ENCODE measurements at places on chromosomes 7 and 10. TPM values are rescaled to one million over a fixed set of nuclear protein-coding genes. Genes with fewer than 3 reads are reported as not detected.

GRCh38 chr7:31785101-31785500 lies 98.1 kb downstream of the PPP1R17 start:
- no peaks in the 10 kb centered on the region for H3K36me3 ChIP-seq
- H3K4me1 ChIP-seq: no peaks in the 10 kb centered on the region
- H3K4me3 ChIP-seq: no peak overlapping the region
- DNase-seq: no peak
- no peaks in the 10 kb centered on the region for H3K27me3 ChIP-seq

GRCh38 chr10:86367152-86367951 lies 757 bp upstream of the GRID1 start:
- peak overlapping the region; percentile 55 for H3K4me3 ChIP-seq
- H3K27ac ChIP-seq: peak overlapping the region; percentile 76
- no peak for DNase-seq
- no peaks in the 10 kb centered on the region for H3K36me3 ChIP-seq
- peaks cover 48% of the 10 kb centered on the region for H3K27me3 ChIP-seq

DNA sequence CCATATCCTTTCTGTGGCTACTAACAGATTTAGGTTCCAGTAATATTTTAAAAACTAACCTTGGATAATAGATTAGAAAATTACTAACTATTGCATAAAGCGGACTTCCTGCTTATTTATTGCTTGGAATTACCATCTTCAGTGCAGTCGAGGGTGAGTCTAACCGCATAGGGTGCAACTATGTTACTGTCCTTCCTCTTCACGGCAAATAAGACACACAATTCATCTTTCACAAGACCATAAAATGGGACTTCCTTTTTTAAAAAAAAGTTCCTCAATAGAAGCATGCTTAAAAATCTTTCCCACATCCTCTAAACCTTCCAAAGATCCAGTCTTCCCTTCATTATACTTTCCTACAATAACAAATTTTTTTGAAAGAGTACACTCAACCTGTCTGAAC lies 2.1 kb downstream of the SLC25A40 start:
- no peak for DNase-seq
- no peaks in the 10 kb centered on the region for H3K36me3 ChIP-seq
- H3K4me1 ChIP-seq: peaks cover 10% of the 10 kb centered on the region
- no peak overlapping the region for H3K27ac ChIP-seq
- H3K27me3 ChIP-seq: no peaks in the 10 kb centered on the region

GRCh38 chr7:26489391-26489790 lies 197.7 kb downstream of the SNX10 start:
- H3K4me3 ChIP-seq: no peak overlapping the region
- H3K27ac ChIP-seq: no peak overlapping the region
- H3K36me3 ChIP-seq: no peaks in the 10 kb centered on the region
- H3K4me1 ChIP-seq: no peaks in the 10 kb centered on the region
- no peaks in the 10 kb centered on the region for H3K27me3 ChIP-seq

GRCh38 chr7:15820319-15820718 lies 133.8 kb upstream of the MEOX2 start:
- H3K4me3 ChIP-seq: no peak overlapping the region
- H3K27me3 ChIP-seq: no peaks in the 10 kb centered on the region
- H3K36me3 ChIP-seq: no peaks in the 10 kb centered on the region
- DNase-seq: no peak
- H3K4me1 ChIP-seq: no peaks in the 10 kb centered on the region
- H3K27ac ChIP-seq: no peak overlapping the region

GRCh38 chr7:115851291-115851690 lies 179.3 kb downstream of the TFEC start:
- no peaks in the 10 kb centered on the region for H3K27me3 ChIP-seq
- H3K27ac ChIP-seq: no peak overlapping the region
- H3K4me1 ChIP-seq: no peaks in the 10 kb centered on the region
- no peak overlapping the region for H3K4me3 ChIP-seq
- DNase-seq: no peak
- no peaks in the 10 kb centered on the region for H3K36me3 ChIP-seq

- no peak overlapping the region for H3K27ac ChIP-seq
- no peak overlapping the region for H3K4me3 ChIP-seq
- no peaks in the 10 kb centered on the region for H3K27me3 ChIP-seq
- H3K36me3 ChIP-seq: no peaks in the 10 kb centered on the region
- H3K4me1 ChIP-seq: no peaks in the 10 kb centered on the region
- DNase-seq: no peak
These were observed 378.4 kb upstream of the NRP1 start for GRCh38 chr10:33712825-33713224.

DNA sequence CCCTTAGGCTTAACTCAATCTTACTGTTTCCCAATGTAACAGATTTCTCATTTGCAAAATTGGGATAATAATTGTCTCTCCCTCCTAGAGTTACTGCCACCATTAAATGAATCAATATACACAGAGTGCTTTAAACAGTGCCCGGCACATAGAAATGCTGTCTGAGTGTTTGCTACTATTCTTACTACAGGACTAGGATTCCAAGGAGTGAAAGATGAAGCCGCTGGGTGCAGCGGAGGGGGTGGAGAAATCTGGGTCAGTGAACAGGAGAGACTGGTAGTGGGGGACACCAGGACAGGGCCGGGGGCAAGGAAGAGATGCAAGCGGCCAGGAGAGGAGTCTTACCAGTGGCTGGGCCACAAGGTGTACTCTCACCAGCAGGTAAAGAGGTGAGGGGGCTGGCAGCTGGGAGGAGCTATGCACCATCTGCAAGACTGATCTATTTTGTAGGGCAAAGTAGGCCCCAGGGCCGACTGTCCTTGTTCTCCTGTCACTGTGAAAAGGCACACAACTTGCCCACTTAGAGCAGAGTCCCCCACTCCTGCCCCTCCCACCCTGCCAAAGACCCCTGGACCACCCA lies 18.5 kb upstream of the PRRT4 start:
- no peak overlapping the region for H3K27ac ChIP-seq
- H3K27me3 ChIP-seq: no peaks in the 10 kb centered on the region
- DNase-seq: no peak
- H3K36me3 ChIP-seq: no peaks in the 10 kb centered on the region

- H3K36me3 ChIP-seq: no peaks in the 10 kb centered on the region
- peak; percentile 70 for DNase-seq
- peaks cover 18% of the 10 kb centered on the region for H3K4me1 ChIP-seq
These were observed 132.2 kb downstream of the VIPR2 start for GRCh38 chr7:159012353-159013069.

DNA sequence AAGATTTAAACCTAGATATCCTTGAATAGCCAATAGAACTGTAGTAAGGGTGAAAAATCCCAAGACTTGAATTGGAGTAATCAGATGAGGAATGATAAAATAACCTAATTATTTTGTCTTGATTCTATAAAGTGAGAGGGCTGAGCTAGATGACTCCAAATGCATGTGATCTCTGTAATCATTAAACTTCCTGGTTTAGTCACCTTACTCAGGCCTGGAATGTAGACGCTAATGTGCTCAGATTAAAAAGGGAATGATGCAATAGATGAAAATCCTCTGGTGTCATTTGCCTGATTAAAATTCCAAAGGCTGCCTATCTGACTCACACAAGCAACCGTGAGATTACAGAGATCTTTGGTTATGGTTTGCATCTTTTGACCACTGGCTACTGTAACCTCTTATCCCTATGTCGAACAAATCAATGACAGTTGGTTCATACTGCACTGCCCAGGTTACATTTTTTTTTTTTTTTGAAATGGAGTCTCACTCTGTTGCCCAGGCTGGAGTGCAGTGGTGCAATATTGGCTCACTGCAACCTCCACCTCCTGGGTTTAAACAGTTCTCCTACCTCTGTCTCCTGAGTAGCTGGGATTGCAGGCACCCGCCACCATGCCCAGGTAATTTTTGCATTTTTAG lies 2.9 kb upstream of the HKDC1 start:
- H3K36me3 ChIP-seq: no peaks in the 10 kb centered on the region
- no peaks in the 10 kb centered on the region for H3K27me3 ChIP-seq
- DNase-seq: no peak
- no peak overlapping the region for H3K4me3 ChIP-seq
- H3K4me1 ChIP-seq: no peaks in the 10 kb centered on the region

- DNase-seq: no peak
- no peaks in the 10 kb centered on the region for H3K4me1 ChIP-seq
- H3K27ac ChIP-seq: no peak overlapping the region
- H3K36me3 ChIP-seq: no peaks in the 10 kb centered on the region
These were observed 506 bp downstream of the MCM10 start for GRCh38 chr10:13161857-13162271.

- no peak overlapping the region for H3K27ac ChIP-seq
- H3K4me1 ChIP-seq: no peaks in the 10 kb centered on the region
- no peaks in the 10 kb centered on the region for H3K36me3 ChIP-seq
- H3K4me3 ChIP-seq: no peak overlapping the region
These were observed 133.8 kb downstream of the PON1 start for GRCh38 chr7:95190515-95190914.

DNA sequence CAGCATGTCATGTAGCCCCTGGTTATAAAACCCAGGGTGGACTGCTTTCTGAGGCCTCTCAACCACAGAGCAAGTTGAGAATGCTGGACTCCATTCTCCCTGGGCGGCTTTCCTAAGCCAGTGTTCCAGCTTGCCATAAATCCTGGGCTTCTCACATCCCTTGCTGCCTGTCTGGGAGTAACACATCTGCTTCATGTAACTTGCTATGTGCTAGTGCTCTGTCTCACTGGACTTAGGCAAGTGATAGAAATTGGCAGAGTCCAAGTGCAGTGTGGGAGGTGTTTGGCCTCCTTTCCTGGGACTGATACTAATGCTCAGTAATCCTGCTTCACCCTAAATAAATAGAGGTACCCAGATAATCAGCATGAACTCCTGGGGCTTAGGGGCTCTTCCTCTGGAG lies 277.1 kb upstream of the POM121L12 start:
- no peaks in the 10 kb centered on the region for H3K4me1 ChIP-seq
- H3K4me3 ChIP-seq: no peak overlapping the region
- H3K27me3 ChIP-seq: no peaks in the 10 kb centered on the region
- H3K36me3 ChIP-seq: no peaks in the 10 kb centered on the region

- no peaks in the 10 kb centered on the region for H3K4me1 ChIP-seq
- DNase-seq: no peak
- no peaks in the 10 kb centered on the region for H3K36me3 ChIP-seq
- H3K27me3 ChIP-seq: no peaks in the 10 kb centered on the region
- H3K27ac ChIP-seq: no peak overlapping the region
These were observed 259.8 kb downstream of the GLI3 start for GRCh38 chr7:41977151-41977651.

- H3K27me3 ChIP-seq: no peaks in the 10 kb centered on the region
- no peaks in the 10 kb centered on the region for H3K4me1 ChIP-seq
These were observed 82.4 kb downstream of the SHH start for GRCh38 chr7:155729847-155730246.

GRCh38 chr7:80722616-80723195 lies 84.3 kb downstream of the CD36 start:
- peak; percentile 53 for DNase-seq
- no peaks in the 10 kb centered on the region for H3K36me3 ChIP-seq
- no peaks in the 10 kb centered on the region for H3K27me3 ChIP-seq
- H3K4me3 ChIP-seq: no peak overlapping the region
- peak overlapping the region; percentile 74 for H3K27ac ChIP-seq
- no peaks in the 10 kb centered on the region for H3K4me1 ChIP-seq

GRCh38 chr10:11035301-11035991 lies 17.8 kb downstream of the CELF2 start:
- H3K4me1 ChIP-seq: no peaks in the 10 kb centered on the region
- H3K27ac ChIP-seq: peak overlapping the region; percentile 25
- no peak overlapping the region for H3K4me3 ChIP-seq
- peak; percentile 56 for DNase-seq
- no peaks in the 10 kb centered on the region for H3K27me3 ChIP-seq

DNA sequence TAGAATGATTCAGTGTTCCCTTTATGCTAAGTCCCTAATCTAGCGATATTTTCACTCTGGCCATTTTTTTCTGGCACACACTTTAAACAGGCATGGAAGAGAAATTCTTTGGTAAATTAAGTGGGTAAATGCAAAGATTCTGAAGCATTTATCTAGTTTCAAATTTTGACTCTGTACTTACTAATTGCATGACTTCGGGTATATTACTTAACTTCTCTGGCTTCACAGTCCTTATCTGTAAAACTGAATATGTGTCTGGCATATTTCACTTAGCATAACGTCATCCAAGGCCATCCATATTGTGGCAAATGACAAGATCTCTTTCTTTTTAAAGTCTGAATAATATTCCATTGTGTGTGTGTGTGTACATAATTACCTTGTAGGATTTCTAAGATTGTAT lies 114.5 kb downstream of the MBL2 start:
- no peak overlapping the region for H3K4me3 ChIP-seq
- H3K4me1 ChIP-seq: no peaks in the 10 kb centered on the region
- no peaks in the 10 kb centered on the region for H3K27me3 ChIP-seq
- H3K36me3 ChIP-seq: no peaks in the 10 kb centered on the region
- H3K27ac ChIP-seq: no peak overlapping the region

DNA sequence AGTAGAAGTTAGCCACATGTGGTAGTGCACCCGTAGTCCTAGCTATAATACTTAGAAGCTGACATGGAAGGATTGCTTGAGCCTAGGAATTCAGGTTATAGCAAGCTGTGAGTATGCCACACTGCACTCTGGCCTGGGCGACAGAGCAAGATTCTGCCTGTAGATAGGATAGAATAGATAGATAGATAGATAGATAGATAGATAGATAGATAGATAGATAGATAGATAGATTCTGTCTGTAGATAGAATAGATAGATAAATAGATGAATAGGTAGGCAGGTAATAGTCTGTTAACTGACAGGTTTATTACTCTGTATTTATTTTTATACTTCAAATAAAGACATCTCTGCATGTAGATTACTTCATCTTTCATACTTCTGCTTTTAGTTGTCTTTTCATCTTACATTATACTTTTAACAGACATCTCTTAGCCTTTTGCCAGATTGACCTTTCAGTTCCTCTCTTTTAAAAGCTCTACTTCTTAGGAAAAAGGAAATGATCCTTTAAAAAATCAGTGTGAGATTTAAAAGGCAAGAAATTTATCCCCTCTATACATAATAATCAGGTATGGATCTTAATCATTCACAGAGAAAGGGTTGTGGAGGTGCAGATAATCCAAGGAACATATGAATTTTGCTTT lies 31.8 kb downstream of the CCAR1 start:
- no peaks in the 10 kb centered on the region for H3K4me1 ChIP-seq
- DNase-seq: no peak
- no peak overlapping the region for H3K4me3 ChIP-seq
- no peak overlapping the region for H3K27ac ChIP-seq

DNA sequence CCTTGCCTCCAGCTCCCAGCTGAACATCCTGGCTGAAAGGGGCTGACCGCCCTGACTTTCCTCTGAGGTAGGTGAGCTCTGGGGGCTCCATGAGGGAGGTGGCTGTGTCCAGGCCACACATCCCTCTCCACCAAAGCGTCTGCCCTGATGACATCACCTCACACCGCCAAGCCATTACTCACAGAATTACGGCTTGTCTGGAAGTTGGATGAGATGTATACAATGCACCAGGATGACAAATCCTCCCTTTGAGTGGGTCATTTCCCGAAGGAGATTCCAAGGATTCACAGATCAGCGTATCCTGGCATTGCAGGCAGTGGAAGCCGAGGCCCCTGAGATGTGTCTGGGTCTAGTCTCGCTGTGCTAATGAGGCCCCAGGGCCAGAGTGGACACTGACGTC lies 15.1 kb upstream of the RET start:
- H3K27ac ChIP-seq: no peak overlapping the region
- H3K4me3 ChIP-seq: no peak overlapping the region
- H3K27me3 ChIP-seq: no peaks in the 10 kb centered on the region
- H3K36me3 ChIP-seq: no peaks in the 10 kb centered on the region
- no peak for DNase-seq
- H3K4me1 ChIP-seq: no peaks in the 10 kb centered on the region

SHH gene
- total RNA-seq: not detected

TNS3 gene
- 41.0 TPM for total RNA-seq

EEPD1 gene
- 6.4 TPM for total RNA-seq

LZTS2 gene
- total RNA-seq: 44.0 TPM

AGMO gene
- 1.6 TPM for total RNA-seq

VTI1A gene
- 59.2 TPM for total RNA-seq

NT5C2 gene
- 73.1 TPM for total RNA-seq

KLF14 gene
- total RNA-seq: not detected

MMP21 gene
- 0.59 TPM for total RNA-seq

Measured in breast epithelium (tissue), 4 donors.